ENCODE measurements at places on chromosomes 2 and 18.
A peak's percentile ranks its signal among the peaks of the same experiment; 100 is the strongest.

DNA sequence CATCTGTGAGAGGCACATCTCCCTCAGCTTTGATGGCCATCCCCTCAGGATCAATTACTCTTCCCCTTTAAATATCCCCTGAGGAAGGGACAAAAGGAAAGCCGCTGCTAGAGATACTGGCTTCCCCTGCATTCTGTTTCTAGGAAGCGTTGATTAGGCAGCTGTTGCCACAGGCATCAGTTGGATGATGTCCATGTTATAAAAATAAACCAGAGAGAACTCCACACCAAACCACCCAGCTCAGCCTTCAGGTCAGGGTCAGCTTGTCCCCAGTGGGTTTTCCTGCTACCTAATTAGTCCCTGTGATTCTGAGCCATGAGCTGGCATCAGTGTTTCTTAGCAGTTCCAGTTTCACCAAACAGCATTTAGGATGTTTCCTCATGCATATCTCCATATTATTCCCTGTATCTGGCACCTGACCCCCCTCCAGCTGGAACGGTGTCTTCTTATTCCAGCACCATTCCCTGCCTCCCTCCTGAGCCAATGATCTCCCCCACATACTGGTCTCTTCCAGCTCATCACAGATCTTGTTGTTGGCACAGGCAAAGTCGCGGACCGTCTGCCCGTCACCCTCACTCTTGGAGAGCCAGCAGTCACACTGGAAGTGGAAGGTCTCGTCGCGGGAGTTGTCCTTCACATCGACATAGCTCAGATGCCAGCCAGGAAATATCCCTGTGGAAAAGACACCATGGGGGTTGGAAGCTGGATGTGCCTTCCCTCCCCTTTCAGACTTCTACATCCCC is 168.4 kb downstream of the LOXHD1 start:
- DNase-seq = no peak

GRCh38 chr18:72692086-72692485 is 147.9 kb upstream of the CBLN2 start:
- DNase-seq = no peak

DNA sequence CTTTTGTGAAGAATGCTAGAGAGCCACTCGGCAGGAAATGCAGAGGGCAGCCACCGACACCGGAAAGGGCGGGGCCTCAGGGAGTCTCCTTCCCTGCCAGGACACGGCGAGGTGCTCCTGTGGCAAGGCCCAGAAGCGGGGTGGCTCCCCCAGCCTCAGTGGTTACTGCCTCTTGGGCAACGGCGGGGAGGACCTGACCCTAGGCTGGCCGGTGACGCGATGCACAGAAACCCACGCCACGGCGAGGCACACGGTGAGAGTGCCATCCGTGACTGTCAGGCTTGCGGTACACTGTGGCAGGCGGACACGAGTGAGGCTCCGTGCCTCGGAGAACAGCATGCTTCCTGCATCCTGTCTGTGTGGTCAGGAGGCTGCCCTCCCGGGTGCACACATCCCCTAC is 47.8 kb downstream of the ZAP70 start:
- DNase-seq = no peak

- no peak for DNase-seq
These were observed 19.6 kb downstream of the ANKMY1 start for GRCh38 chr2:240538031-240538780.

GRCh38 chr18:58047556-58047882 is 3.5 kb downstream of the NEDD4L start:
- DNase-seq = no peak

- no peak for DNase-seq
These were observed 142.6 kb upstream of the LGALSL start for GRCh38 chr2:64311191-64311910.

GRCh38 chr18:58104096-58104495 is 60.1 kb downstream of the NEDD4L start:
- DNase-seq = no peak

- no peak for DNase-seq
These were observed 9.1 kb upstream of the ATP6V1C2 start for GRCh38 chr2:10712185-10712809.

DNA sequence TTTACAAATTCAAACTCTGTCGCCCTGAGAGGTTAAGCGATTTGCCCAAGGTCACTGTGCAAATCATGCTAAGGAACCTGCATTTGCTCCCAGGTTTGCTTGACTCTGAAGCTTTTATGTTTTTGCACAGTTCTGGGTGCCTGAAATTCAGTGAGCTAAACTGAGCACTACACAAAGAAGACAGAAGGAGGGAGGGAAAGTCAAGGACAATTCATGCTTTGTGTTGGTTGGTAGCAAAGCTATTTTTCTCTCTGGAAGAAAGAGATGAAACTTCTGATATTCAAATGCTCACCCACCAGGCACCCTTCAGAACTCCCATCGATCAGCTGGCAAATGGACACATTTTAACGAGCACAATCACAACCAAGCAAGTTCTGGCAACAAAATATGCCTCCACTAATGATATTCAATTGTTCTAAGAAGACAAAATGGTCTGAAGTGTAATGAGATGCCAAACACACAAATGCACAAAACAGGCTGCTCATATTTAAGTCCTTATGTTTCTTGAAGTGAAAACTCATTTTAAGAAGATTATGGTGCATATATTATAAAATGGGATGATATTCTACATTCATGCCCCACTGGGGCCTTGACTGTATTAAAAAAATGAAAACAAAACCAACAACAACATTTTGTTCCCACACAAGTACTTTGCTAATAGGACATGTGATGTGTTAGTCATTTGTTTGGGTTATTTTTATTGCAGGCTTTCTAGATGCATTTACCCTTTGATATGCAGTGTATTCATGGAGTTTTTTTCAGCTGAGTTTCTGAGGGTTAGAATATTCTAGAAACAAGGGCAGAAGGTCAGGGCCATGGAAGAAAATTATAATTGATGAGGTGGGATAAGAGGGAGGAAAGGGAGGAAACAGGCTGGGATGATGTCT is 445.6 kb upstream of the CELF4 start:
- DNase-seq = no peak

DNA sequence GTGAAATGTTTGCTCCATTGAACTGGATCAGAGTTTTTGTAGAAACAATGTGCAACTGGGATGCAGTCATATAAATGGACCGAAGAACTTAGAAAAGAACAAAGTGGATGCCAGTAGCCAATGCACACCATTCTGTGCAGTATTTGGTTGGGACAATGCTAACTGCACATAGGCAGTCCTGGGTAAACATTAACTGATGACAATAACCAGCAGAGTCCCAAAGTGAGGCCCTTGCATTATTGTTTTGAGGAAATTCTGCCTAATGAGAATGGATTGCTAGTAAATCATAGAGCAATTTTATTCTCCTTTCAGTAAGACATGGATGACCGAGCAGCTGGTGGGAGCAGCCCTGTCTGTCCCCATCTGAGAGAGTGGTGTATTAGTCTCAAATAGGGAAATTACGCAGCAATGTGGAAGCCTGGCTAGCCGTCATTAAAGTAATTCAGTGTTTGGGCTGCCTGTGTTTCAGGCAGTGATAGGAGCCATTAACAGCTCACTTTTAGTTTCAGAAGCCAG is 94.9 kb downstream of the KCTD1 start:
- no peak for DNase-seq

DNA sequence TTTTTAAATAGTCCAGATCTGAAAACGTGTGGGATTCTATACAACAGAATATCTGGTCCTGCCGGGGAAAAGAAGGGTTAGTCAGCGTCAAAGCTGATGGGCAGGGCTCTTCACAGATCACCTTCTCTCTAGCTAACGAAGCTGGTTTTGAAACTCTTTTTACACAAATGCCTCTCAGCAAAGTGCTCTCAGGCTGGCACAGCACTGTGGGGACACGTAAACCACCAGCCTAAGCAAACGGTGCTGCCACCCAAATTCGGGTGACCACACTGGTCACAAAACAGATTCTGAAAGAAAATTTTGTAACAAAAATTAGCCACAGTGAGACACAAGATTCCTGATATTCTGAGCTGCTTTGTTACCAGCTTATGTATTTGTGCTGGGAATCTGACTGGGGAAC is 53.1 kb upstream of the ARL5A start:
- DNase-seq = no peak

- DNase-seq = no peak
These were observed 47.4 kb upstream of the KIDINS220 start for GRCh38 chr2:8884812-8885211.

DNA sequence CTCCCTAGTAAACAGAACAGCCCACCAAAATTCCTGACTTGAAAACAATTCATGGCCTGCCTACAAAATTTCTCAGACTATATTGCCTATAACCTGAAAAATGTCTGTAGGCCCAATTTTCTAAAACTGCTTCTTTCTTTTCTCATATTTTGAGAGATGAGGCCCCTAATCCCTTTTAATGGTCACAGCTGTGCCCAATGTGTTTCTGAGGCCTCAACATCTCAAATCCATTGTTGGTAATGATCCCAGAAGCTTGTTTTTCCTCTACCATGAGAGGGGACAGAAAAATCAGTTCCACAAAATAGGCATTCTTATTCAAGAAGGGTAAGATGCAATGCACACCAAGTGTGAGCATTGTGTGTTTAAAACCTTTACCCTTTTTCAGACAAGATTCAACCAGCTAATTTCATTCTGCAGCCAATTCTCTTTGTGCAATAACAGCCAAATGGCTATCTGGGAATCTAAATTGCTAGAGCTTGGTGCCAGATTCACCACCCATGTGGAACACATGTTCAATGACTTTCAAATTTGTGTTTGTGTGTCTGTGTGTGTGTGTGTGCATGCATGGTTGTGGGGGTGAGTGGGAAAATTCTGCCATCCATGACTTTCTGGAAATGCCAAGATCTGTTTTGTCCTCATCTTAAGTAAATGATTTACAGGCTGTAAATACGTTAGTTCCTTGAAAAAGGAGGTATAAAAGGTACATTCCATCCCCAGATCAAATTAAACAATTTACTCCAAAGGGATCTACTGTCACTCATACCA is 319.5 kb downstream of the TNS1 start:
- DNase-seq = no peak

GRCh38 chr2:120005834-120006521 is 6.9 kb upstream of the EPB41L5 start:
- no peak for DNase-seq

DNA sequence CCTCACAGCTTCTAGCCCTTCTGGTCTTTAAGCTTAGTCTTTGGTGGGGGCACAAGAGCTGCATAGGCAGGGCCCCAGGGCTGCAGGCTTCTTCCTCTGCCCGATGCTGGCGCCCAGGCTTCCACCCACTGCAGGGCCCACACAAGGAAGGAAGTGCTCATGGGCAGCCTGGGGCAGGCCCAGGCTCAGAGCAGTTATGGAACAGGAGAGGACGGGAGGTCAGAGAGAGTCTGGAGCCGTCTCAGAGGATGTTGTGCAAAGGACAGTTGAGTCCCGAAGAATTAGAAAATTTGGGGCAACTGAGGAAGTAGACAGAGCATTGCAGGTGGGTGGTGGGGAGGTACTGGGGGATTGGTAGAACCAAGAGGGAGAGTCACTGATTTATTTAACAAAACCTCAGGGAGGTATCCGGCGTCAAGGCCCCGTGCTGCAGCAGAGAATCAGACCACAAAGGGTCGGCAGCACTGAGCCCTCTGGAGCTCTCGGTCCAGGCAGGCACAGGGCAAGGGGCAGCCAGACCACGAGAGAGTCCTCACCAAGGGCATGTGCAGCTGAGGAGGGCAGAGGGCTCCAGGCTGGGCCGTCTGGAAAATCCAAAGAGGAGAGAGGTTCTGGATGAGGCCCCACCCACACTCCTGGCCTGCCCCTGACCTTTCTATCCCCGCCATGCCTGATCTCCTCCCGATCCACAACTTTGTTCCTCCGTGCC is 110.8 kb upstream of the GLI2 start:
- DNase-seq = no peak

GRCh38 chr18:45221363-45221762 is 393.9 kb upstream of the SLC14A2 start:
- peak; percentile 46 for DNase-seq

DNA sequence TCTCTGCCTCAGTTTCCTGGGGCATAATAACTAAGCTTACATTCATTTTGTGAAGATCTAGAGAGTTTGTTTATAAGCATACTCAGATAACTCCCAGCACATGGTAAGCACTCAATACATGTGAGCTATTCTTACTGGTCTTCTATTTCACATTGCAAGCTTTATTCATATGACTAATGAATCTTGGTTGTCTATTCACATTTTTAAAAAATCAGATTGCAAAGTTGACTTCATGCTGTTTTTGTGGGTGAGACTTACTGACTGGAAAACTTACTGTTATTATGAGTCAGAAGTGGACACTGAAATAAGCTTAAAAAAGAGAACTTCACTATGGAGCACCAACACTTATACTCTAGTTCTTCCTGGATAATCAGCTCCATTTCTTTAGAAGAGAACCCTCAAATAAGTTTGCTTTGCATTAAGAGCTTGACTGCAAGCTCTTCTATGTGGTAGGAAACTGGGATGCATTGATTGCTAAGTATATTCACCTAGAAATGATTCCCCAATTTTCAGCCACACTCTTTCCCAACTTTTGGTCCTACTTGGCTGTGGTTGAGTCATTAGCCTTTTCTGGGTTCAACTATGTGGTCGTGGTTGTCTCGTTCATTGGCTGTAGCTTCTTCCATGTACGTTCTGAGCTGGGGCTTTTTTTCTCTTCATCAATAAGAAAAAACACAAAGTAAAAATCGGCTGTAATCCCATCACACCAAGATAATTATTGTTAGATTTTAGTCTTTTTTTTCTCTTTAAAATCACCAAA is 29.5 kb upstream of the RBMS1 start:
- DNase-seq = peak; percentile 30

DNA sequence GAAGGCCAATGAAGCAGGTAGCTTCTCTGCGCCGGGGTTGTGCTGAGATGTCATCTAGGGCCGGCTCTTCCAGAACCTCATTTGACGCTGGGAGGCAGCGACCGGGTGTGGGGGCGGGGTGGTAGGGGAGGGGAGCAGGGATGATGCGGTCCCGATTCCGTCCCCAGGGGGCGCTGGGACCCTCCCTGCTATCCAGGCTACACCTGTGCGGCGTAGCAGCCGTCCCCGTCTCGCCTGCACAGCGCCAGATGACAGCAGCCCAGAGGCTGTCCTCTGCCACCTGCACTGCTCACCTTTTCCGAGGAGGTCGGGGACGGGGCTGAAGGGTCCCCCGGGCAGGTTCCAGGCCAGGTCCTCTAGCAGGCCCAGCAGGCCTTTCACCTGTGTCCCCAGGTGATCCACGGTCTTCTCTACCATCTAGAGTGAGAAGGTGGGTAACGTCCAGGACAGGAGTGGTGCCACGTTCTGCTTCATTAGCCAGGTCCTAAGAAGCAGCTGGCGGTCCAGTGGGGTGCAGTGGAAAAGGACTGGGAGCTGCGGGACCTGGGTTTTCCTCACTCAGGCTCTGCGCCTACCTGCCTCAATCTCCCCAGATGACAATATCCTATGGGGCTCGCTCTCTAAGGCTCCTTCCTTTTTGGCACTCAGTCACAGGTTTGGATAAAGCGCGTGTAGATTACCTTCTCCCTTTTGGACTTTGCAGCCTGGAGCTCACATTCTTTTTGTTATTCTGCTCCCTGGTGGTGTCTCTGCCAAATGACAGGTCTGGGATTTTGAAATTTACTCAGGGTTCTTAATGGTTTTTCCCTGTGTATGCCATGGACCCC is 56.0 kb upstream of the RAB6C start:
- DNase-seq = no peak

DNA sequence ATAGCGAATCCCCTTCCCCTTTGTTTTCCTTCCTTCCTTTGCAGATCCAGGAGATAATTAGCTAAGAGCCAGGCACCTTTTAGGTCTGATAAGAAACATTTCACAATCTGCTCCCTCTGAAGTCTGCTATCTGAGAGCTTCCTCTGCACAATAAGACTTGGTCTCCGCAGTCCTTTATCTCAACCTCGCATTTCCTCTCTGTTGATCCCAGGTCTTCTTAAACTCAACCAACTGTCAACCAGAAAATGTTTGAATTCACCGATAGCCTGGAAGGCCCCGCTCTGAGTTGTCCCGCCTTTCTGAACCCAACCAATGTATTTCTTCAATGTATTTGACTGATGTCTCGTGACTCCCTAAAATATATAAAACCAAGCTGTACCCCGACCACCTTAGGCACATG is 78.4 kb upstream of the CTDP1 start:
- no peak for DNase-seq
